ENCODE measurements at places on chromosomes 4 and X. TPM values are rescaled to one million over a fixed set of nuclear protein-coding genes. Genes with fewer than 3 reads are reported as not detected.

PDZD4 gene
- total RNA-seq = 0.32 TPM

TMEM144 gene
- not detected for total RNA-seq

HEPH gene
- total RNA-seq = not detected

DNA sequence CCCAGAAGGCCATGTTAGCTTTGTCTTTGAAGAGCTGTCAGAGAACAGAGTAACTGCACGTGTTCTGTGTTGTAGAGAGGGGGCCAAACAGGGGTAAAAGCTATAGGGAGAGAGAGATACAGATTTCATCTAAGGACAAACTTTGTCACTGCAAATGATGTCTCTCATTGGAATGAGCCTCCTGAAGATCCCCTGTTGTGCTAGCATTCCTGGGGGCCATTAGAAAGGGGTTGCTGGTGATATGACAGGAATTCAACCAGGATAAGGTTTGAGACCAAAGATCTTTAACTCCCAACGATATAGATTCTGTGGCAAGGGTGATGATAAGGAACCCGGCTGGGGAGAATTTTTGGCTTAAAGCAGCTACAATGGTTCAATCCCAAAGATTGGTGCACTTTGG lies 16.8 kb downstream of the MID1 start:
- DNase-seq = no peak

DNA sequence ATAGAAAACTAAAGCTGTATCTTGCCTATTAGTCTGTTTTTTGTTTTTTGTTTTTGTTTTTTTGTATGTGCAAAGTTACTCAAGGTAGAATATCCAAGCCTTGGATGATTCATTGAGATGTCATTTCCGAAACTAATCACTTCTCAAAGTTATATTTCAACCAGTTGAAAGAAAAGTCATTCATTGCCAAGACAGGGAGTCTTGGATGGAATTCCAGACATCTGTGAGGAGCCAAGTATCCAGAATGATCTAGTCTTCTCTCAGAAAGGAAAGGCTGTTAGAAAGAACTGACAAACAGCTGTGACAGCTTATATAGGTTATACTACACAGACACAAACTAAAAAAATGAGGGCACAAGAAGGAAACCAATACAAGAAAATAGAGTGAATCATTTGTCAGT lies 141.1 kb upstream of the NDST3 start:
- no peak for DNase-seq

- no peak for DNase-seq
These were observed 19.4 kb downstream of the SEPTIN11 start for GRCh38 chr4:76968937-76969336.
